ENCODE measurements at places on chromosomes 4 and X. TPM values are rescaled to one million over a fixed set of nuclear protein-coding genes. Genes with fewer than 3 reads are reported as not detected.

DNA sequence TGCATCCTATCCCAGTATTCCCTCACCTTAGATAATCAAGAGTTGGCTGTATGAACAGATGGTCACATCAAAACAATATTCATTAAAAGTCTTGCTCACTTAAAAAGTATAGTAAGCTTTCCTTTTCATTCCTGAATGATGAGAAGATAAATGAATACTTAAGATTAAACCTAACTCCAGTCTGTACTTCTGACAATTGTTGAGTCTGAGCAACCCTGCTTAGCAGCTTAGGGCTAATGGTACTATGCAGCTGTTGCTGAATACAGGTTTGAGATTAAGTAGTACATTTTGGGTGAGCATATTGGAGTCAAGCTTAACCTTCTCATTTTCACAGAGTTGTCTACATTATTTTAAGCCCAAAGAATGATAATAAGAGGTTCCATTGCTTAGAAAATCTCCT, 121.7 kb upstream of the ETNPPL start:
- no peak for DNase-seq

DNA sequence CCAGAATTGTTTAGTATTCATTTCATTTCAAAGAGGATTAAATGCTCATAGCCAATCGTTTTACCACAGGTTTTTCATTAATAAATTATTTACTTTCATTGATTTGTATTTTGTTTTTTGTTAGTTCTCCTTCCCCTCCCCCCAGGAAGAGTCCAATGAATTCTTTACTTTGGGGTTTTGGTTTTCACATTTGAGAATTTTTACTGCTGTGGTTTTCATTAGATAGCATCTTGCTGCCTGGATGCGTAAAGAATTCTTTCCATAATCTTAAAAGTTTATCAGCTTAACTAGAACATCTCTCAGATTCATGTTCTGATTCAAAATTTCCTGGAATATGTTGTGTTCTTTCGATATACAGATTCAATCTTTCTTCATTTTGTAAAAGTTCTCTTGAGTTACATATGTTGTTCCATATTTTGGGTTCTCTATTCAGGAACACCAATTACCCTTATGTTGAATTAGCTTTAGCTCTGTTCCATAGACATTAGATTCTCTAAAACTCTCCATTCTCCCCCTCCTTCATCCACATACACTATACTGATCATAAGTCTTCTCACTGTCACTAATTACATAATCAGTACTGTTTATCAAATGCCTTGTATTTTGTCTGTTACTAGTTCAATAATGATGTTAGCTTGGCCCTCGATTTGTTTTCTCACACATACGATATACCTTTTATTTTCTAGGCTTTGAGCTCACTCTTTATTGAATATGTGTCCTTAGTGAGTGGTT, 184.4 kb downstream of the CAMK2D start:
- DNase-seq, result no peak

Gene NHS
- 19.5 TPM for total RNA-seq

- no peak for DNase-seq
Measured at GRCh38 chrX:119694601-119695534, 1.9 kb upstream of the SEPTIN6 start.

Gene DUSP21
- total RNA-seq, result not detected

- DNase-seq, result no peak
Measured at GRCh38 chr4:98326168-98326567, 65.0 kb downstream of the RAP1GDS1 start.

- no peak for DNase-seq
Measured at GRCh38 chrX:152642931-152643564, 5.4 kb downstream of the GABRQ start.

Gene HOPX
- not detected for total RNA-seq

All from Calu3 (cell line).